Hippocampal formation (tissue), 2 donors: ENCODE measurements at places on chromosomes 5 and 9.

- DNase-seq: no peak
Measured at GRCh38 chr5:53777864-53778618, 217.6 kb downstream of the NDUFS4 start.

DNA sequence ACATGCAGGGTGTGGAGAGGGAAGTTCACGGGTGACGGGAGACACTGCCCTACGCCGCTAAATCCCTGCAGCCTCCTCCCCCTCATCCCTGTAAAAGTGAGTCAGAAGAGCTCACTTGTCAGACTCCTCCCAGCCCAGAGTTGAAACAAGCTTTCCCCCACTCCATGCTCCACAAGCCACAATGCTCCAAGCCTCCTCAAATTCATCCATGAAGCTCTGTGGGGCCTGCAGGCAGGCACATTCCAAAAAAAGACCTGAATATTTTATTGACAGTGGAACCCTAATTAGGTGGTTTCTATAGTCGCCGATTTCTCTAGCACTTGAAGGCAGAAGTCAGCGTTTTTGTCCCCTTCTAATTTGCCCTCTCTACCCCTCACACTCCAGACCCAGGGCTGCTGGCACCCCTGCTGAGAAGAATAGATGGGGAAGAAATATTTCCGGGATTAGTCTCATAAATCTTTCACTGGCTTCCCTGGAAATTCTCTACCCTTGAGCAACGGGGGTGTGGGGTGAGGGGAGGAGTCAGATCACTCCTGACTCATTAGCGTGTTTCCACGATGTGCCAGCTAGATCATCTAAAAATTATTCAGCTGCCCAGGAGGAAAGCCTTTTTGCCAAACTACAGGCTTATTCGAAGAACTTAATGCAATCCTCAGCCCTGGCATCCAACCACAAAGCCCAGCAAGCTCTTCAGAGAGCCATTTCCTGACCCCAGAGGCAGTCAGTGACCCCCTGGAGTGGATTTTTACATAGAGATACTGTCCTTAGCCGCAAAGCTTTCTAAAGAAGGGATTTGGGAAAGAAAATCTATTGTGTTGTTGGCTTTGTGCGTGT, 97.1 kb downstream of the ENC1 start:
- no peak for DNase-seq

DNA sequence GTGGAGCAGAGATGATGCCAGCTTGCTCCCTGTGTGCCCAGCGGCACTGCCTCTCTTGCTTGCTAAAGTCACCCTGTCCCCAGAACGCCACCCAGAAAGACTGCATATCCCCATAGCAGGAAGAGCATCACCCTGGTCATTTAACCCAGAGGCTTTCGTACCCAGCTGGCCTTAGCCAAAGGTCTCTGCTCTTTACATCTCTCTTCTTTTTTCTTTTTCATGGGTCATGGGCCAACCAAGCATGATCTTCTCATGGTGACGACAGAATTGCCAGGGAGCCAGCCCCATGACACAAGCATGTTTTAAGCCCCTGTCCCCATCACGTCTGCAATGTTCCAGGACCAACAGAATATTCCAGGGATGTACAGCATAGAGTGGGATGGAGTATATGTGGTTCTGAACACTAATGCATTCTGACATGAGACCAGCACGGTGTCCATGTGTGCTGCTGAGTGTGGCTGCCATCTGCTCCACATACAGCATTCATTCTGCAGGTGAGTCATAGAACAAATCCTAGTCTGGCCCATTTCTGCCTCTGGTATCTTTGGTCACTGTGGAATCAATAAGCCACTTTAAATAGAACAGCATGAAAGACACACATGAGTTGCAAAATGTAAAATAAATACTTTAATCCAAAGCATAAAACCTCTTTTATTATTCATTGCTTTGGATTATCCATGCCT, 203.0 kb downstream of the MED10 start:
- no peak for DNase-seq

DNA sequence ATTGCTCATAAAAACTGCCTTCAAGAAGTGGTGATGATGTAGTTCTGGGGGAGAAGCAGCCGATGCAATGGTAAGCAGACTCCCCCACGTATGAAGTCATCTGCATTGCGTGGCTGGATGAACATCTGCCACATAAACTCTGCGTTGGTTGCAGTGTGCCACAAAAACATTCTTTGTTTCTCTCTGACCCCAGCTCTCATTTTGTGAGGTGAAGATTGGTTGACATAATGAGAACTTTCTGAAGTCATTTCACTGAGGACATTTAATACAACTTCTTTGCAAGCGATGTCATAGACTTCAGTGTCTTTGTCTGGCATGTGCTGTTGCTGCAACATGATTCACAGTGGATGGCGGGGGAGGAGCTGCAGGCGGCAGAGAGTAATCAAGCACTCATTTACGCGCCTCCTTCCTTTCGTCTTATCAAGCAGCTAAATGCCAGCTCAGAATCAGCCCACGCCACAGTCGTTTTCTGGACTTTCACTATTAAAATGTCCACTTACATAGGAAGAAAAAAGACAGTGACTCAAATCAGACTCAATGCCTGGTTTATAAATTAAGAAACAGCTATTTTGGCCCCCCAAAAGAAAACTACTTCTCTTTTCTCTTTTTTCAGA, 91.5 kb upstream of the NFIL3 start:
- DNase-seq: peak; percentile 7

GRCh38 chr9:130330202-130330862, 64.8 kb downstream of the HMCN2 start:
- no peak for DNase-seq

GRCh38 chr5:143494595-143494994, 91.1 kb upstream of the NR3C1 start:
- DNase-seq: no peak

DNA sequence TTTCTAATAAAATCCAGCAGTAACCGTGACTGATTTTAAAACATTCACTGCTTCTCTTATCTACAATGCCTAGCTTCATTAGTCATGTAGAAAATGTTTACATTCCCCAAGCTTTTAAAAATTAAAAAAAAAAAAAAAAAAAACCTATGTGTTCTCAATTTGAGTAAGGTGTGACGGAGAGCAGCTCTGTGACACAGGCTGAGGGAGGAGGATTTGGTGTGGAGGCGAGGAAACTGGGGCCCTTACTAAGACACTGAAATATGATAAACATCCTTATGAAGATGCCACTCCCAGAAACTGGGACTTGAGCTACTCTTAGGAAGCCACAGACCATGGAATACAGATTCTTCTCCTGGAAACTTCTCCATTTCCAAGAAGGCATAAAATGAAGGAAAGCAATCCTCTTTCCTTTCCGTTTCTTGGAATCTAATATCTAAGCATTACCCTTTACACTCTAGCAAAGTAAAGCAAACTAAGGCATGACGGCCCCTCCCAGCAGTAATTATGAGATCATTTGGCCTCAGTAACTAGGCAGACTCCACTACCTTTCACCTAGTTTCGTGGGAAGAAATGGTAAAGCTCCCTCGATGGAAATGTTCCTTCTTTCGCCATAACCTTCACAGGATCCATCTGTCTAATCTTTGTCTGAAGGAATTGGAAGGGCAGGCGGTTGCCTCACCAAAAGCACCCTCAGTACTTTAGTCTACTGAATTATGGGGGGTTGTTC, 23.5 kb downstream of the GRAMD2B start:
- DNase-seq: no peak

DNA sequence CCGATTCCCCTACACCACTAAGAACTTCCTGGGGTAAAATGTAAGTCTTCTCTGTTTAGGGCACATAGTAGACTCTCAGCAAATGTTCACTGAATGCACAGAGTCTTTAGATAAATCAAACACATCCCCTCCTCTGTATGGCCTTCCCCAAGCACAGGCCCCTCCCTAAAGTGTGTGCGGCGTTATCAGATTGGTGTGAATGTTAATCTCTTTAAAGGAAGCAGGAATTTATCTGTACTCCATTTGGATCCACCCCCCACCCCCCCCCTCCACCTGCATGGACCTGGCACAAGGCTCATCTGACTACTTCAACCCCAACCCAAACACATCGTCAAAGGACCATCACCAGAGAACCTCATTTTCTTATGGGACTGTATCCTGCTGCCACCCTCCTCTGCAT, 6.3 kb downstream of the PCDH1 start:
- no peak for DNase-seq

DNA sequence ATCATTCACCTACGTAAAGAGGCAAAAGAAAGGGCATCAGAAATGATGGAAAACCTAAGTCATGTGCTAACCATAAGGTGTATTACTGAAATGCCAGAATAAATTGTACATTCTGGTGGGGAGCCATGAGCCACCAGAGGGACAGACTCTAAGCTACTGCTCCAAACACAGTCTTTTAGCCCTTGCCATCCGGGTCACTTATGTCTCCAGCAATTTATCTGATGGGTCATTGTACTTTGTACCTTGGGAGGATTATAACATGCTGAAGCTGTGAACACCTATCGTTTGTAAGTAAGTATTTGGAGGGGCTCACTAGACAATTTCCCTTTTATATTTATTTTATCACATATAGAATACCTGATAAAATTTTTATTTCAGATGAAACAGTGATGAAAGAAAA, 495.1 kb downstream of the KIF4B start:
- no peak for DNase-seq

DNA sequence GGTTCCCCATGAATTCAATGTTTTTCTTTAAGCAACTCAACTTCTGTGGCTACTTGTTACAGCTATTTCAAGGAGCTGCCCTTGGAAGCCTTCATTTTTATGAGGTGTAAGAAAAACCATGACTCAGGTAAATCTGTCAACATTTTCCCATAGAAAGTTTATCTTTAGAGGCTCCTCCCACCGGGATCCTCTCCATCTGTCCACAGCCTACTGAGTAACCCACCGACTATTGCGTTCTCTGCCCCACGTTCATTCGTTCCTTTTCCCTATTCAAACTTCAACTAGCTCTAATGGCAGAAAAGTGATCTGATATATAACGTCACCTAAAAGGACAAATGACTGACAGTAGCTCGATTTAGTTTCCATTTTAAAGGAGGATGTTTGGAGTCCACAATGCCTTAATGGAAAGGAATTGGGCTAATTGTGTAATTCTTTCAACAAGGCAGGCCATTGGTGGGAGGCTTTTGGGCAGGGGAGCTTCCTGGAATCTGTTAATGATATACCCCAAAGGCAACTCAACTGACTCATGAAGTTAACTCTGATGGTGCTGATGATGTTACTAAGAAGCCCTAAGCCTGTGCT, 29.3 kb upstream of the NR3C1 start:
- DNase-seq: no peak

- no peak for DNase-seq
Measured at GRCh38 chr9:125106285-125106893, 36.9 kb downstream of the SCAI start.

DNA sequence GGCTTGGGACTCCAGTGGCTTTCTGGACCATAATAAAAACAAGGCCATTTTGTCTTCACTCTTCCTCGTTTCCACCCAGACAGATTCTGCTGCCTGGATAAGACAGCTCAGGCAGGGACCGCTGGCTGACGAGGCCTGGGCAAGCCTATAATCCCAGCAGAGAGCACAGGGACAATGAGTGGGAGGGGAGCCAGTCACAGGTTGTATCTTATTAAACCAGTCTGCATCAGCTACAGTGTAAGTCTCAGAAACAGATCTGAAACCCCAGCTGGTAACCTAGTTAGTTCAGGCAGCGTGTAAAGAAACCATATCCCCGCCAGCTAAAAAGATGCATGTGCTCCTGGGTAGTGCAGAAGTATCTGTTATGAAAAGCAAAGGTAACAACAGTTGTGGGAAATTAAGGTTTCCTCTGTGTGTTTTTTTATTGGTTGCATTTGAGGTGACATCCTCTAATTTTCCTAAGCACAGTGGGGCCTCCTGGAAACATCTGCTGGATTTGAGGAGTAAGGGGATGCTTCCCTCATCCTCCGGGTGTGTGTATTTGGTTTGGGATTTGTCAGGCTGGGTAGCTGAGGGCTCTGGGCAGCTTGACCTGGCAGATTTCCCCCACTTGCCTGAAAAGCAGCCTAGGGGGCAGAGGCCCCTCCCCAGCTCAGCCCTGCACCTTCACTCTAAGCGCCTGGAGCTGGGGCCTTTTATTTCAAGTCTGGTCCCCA, 15.2 kb upstream of the TAL2 start:
- DNase-seq: no peak

DNA sequence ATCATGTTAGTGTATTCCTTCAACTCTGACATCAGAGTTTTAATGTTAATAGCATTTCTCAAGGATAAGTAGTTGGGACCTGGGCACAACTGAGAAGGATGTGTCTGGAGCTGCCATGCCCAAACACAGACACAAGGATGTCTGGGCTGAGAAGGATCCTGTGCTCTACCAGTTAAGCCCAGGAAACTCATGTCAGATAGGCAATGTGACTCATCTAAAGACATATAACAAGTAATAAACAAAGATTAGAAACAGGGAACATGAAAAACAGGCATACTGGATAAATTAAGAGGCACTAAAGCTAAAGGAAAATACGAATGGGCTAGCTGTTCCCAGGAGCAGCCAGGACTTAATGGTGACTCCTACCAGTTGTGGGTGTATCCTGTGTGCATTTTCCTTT, 9.1 kb upstream of the EGFLAM start:
- no peak for DNase-seq

DNA sequence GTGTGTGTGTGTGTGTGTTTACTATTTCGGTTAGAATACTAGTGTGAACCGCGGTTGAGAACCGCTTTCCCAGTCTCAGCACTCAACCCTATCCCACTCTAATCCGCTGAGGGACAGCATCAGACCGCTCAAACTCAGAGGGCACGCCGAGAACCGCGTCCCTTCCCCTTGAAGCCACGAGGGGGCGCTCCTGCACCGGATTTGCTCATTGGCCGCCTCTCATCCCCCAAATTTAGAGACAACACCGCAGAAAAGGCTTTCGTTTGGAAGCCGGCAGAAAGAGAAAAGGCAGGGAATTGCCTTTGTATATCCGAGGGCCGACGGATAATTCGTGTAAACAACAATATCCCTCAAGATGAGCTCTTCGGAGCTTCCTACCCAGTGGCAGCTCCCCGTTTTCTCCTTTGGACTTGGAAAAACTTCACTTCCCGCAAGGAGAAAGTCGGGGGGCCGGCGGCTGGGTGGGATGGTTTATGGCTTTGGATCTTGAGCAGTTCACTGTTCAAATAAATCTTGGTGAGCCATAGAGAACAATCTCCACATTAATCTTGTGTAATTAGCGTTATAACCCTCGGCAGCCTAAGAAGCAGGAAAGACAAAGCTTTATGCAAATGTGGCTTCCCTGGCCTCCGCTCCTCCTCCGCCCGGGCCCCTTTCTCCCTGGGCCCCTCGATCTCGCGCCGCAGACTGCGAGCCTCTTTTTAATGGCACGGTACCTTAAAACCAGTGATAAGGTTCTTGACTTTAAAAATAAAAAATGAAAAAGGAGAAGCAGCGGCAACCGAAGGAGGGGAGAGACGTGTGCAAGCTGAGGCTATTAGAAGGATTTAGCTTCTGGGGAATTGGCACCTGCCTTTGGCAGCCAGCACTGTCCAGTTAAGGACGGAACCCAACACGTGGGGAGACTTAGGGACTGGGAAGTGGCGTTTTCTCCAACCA, 296.8 kb downstream of the PARP8 start:
- DNase-seq: peak; percentile 61

DNA sequence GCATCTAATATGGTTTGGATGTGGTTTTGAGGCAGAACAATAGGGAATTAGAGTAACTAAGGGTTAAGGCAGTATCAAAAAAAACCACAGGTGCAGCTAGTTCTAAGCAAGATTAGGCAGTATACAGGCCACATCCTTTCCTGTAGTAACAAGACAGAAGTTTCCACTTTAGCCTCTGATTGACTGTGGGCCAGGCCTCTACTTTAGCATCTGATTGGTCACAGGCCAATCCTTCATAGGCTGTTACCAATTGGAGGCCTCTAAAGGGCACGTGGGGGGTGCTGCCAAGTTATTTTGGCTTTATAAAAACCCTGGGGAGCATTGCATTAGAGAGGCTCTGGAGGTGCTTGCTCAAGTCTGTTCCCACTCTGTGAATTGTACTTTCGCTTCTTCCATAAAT, 144.1 kb upstream of the ST8SIA4 start:
- no peak for DNase-seq

GRCh38 chr9:115127191-115127817, 9.3 kb upstream of the TNC start:
- no peak for DNase-seq
